Stimulated activated CD4-positive, alpha-beta T cell treated with anti-CD3 and anti-CD28 coated beads, TNF-alpha, amount 100 ng/mL, for 48 hours (primary cell): ENCODE measurements at places on chromosomes 4 and X.

DNA sequence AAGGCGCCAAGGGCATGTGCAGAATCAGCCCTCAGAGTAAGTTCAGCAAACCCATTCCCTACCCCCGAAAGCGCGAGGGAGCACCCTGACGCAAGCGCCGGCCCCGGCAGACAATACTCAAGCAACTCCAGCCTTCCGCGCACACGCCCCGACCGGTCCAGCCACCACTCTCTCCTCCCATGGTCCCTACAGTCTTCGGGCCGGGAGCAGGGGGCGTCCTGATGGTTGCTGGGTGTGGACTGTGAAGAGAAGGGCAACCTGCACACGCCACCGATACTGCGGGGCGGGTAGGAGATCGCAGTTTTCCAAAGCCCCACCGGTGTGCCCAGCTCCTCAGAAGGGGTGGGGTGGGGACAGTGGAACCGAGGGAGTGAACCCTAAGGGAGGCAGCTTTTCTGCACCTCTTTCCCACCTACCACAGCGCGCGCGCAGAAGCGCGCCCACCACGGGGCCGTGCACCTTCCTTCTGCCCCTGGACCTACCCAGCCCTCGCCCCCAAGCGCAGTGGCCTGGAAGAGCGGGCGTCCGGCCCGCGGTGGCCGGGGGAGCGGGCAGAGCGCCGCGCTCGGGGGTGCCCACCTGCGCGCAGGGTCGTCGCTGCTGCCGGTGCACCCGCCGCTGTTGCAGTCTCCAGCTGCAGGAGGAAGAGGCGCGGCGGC is 650.2 kb upstream of the DIPK2B start:
- no peak for DNase-seq

DNA sequence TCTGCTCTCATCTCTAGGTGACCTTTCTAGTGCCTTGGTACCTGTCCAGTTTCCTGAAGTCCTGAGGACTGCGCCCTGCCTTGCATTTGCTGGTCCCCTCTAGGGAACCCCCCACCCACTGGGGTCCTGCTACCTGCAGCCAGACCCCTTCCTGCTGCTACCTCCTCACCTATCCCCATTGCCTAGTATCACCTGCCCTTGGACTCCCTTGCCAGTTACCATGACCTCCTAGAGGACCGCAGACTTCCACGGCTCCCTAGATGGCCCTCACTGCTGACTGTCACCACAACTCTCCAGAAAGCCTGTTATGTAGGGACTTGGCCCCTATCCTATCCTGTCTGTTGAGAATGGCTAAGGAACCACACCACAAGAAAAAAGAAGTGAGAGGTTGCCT is 166.6 kb downstream of the EFNB1 start:
- DNase-seq, result no peak

DNA sequence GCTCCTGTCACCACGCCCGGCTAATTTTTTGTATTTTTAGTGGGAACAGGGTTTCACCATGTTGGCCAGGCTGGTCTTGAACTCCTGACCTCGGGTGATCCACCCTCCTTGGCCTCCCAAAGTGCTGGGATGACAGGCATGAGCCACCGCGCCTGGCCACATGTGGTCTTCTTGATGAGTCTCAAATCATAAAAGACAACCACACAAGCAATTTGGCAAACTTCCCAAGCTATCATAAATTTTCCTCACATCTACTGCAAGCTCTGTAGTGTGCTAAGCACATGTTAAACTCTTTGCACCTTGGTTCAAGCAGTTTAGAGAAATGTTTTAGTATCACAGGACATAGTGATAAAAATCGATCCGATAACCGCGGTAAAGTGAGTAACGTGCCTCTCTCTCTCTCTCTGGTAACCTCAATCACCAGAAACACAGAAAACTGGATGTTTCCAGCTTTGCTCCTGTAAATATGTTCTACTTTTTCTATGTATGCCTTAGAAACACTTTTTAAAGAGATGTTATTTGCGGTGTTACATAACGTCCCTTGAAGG is 256.8 kb downstream of the DHRSX start:
- DNase-seq, result no peak

GRCh38 chrX:52363247-52363883 is 5.5 kb upstream of the XAGE2 start:
- no peak for DNase-seq

GRCh38 chr4:123193802-123194367 is 202.7 kb upstream of the SPRY1 start:
- DNase-seq, result no peak

DNA sequence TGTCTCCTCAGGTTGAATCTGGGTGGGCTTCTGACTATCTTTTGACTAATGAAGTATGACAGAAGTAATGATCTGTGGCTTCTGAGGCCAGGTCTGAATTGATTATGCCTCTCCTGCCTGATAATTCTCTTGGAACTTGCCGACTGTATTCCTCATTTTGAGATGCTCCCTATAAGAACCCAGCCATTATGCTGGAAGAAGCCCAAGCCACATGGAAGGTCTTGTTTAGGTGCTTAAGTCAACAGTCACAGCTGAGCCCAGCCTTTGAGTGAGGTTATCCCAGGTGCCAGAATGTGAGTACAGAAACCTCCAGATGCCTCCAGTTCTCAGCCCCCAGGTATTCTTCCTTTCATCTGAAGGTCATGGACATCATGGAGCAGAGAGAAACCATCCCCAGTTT is 456.6 kb downstream of the IL15 start:
- DNase-seq, result no peak

GRCh38 chrX:118049713-118050112 is 66.9 kb downstream of the KLHL13 start:
- no peak for DNase-seq
